Fibroblast of skin of scalp (primary cell): ENCODE measurements at places on chromosomes 4 and X.
A peak's percentile ranks its signal among the peaks of the same experiment; 100 is the strongest.

DNA sequence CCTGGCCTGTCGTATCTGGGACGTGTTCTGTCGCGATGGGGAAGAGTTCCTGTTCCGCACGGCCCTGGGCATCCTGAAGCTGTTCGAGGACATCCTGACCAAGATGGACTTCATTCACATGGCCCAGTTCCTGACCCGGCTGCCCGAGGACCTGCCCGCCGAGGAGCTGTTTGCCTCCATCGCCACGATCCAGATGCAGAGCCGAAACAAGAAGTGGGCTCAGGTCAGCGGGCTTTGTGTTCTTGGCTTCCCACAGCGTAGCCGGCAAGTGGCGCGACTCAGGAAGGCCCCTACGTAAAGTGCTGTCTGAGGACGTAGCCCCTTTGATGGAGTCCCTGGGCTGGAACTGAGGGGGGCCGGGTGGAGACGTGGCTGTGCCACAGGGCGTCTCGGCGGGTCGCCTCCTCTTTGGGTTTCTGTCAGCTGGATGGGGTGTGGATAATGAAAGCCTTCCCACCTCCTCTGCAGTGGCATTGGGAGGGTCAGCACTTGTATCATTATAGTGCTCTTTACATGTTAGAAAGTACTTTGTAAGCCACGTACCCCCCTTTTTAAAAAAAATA is 18.1 kb upstream of the TADA2B start:
- no peak for DNase-seq

DNA sequence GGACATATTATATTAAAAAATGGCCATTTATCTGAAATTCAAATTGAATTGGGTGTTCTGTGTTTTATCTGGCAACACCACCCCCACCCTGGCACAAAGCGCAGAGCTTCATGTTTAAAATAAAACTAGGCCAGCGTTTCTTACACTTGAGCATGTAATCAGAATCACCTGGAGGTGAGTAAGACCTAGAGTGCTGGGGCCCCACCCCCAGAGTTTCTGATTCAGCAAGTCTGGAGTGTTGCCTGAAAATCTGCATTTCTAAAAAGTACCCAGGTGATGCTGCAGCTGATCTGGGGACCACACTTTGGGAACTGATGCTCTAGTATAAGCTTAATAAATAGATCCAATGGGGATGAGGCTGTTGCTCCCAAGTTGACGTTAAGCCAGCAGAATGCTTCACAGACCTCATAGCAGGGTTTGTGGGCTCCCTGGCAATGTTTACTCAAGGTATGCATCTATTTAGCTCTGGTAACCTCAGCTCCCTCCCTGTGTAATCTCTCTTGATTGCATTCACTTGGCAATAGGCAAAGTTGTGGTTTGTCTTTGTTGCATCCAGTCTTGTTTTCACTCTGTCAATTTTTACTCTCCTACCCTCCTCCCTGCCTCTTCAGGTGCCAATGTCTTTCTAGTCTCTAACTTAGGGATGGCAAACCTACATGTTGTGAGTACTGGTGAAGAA is 99.8 kb upstream of the TEX13D start:
- no peak for DNase-seq

- DNase-seq, result no peak
Measured at GRCh38 chr4:77175201-77175611, 18.2 kb downstream of the CCNG2 start.

DNA sequence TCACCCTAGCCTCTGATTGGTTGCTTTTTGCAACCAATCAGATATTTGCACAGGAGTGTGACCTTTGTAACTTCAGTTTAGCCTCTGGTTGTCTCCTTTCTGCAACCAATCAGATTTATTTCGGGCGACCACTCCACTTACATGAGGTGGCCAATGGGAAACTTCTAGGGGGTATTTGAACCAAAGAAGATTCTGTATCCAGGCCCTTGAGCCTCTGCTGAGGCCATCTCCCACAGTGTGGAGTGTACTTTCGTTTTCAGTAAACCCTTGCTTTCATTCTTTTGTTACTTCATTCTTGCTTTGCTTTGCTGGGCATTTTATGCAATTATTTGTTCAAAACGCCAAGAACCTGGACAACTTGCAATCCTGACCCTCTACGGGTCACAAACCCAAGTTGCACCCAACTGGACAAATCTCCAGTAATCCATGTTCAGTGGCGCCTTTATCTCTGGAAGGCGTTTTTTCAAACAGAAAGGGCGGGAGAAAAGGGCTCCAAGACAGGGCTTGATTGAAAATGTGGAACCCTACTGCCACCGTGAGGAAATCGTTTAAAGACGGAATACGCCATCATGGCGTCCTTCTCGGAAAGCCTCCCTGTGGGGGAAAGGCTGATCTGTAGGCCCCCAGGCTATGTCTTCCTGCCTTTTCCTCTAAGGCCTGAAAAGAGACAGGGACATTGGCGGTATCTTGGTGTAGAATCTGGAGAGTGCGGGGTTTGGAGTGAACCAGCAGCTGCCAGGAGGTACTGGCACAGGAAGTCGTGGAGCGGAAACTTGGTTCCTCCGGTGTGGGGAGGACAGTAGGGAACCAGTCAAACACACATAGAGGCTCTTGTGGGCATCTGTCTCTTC is 184.6 kb downstream of the OR13H1 start:
- DNase-seq, result no peak

- no peak for DNase-seq
Measured at GRCh38 chr4:4764558-4764905, 94.9 kb upstream of the MSX1 start.

DNA sequence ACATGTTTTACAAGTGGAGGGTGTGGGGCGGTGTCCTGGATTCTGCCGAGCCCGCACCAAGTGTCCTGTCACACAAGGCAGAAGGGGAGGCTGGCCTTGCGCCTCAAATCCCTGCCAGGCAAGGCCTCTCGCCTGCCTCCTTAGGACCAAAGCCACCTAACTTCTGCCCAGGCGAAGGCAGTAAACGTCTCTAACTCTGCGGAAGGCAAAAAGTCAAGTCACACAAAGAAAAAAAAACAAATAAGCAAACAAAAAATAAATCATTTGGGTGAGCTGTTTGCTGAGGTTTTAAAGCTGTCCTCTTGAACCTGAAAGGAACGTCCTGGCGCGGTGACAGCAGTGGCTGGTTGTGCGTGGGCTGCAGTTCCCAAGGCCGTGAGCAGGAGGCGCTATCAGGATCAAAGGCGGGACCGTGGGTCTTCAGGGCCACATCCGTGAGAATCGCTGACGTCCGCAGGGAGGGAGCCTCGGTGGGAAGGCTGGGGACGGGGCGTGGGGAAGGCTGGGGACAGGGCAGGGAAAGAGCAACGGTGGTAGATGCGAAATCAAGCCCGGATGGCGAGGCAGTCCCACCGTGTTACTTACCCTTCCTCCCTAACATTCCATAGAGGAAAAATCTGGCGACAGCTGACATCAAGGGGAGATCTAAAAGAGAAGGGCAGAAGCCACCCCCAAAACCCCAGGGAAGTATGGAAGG is 99.1 kb downstream of the TRAPPC11 start:
- no peak for DNase-seq

- DNase-seq, result no peak
Measured at GRCh38 chr4:48065587-48066052, 49.0 kb downstream of the NIPAL1 start.

- no peak for DNase-seq
Measured at GRCh38 chr4:2968381-2968780, 5.0 kb downstream of the GRK4 start.

DNA sequence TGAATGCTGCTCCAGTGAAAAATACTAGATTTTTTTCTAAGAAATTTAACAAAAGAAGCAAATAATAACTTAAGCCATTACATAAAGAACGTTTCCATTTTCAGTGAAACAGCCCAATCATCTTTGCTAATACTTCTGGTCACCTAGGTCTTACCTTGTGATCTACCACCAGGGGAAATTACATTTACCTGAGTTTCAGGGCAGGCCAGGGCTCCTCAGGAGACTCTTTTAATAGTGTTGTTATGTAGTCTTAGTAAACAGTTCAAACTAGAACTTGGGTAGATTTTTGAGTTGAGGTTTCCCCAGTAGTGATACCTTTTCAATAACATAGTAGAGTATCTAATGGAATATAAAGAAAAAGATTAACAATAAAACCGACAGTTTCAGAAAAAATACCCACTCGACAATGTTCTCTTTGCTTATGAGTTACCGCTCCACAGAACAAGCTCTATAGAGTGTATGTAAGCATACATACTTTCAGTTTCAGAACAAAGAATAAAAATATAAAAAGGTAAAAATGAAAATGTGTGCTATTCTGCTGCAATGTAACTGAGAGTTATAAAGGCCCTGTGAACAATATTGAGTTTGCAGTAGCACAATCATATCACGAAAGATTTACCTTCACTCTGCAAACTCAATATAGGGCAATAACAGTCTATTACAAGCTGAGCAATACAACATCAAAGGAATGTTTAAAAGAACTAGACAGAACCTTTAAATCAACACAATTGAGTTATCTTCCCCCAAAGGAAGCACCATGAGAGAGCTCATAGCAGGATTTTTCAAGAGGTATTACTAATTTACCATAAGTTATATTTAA is 165.8 kb downstream of the ATOH1 start:
- no peak for DNase-seq

- DNase-seq, result peak; percentile 65
Measured at GRCh38 chrX:38236901-38237615, 16.4 kb upstream of the SRPX start.
